HEK293T (cell line): ENCODE measurements at places on chromosomes 12 and 14.

DNA sequence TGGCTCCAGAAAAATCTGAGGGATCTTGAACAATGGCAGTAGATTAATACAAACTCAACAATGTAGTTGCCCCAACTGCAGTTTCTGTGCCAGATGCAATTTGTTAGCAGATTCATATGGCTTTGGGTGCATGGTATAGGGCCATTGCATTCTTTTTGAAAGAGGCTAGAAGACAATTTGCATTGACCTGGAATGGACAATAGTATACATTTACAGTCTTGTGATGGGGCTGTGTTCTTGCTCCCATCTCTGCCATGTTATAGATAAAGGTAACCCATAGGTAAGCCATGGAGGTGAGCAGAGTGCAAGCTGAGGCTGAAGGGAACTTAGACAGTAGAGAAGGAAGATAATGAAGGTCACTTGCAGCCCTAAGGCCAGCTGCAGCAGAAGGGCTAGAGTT, 50.1 kb upstream of the DIO3 start:
- DNase-seq: no peak

- DNase-seq: no peak
These were observed 210.1 kb upstream of the PLXNC1 start for GRCh38 chr12:93938317-93938716.

GRCh38 chr14:74866708-74867389, 9.1 kb downstream of the PROX2 start:
- DNase-seq: no peak

DNA sequence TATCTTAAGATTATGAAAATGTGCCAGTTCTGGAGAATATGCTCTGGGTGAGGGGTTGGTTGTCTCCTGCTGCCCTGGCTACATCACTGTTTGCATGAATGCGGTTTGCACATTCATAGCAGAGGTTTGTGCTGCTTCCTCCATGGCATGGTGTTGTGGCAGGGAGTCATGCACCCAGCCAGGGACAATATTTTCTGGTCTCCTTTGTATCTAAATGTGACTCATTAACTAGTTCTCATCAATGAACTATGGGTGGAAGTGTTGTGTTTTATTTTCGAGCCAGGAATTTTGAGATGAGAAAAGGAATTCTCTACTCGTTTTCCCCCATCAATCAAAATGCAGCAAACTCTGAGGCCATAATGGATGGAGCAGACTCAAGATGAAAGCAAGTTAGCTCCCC, 527.3 kb downstream of the SNAPC1 start:
- no peak for DNase-seq

GRCh38 chr14:66403183-66403582, 83.0 kb upstream of the CCDC196 start:
- DNase-seq: peak; percentile 34

- DNase-seq: no peak
These were observed 3.1 kb upstream of the OR4N2 start for GRCh38 chr14:19800282-19801117.

DNA sequence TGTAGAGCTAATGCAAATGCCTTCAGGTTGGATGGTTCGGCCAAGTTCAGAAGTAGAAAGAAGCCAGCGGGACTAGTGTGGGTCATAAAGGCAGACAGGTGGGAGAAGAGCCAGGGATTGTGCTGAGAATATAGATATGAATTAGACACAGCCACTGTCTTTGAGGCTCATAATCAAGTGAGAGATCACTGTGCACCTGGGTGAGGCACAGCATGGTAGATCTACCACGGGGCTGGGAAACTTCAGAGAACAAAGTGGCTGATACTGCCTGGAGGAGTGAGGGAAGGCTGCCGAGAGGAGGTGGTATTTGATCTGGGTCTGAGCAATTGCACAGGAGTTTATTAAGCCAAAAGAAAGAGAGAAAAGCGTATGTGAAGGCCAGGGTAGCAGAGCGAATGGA, 40.6 kb upstream of the CHST11 start:
- DNase-seq: no peak

DNA sequence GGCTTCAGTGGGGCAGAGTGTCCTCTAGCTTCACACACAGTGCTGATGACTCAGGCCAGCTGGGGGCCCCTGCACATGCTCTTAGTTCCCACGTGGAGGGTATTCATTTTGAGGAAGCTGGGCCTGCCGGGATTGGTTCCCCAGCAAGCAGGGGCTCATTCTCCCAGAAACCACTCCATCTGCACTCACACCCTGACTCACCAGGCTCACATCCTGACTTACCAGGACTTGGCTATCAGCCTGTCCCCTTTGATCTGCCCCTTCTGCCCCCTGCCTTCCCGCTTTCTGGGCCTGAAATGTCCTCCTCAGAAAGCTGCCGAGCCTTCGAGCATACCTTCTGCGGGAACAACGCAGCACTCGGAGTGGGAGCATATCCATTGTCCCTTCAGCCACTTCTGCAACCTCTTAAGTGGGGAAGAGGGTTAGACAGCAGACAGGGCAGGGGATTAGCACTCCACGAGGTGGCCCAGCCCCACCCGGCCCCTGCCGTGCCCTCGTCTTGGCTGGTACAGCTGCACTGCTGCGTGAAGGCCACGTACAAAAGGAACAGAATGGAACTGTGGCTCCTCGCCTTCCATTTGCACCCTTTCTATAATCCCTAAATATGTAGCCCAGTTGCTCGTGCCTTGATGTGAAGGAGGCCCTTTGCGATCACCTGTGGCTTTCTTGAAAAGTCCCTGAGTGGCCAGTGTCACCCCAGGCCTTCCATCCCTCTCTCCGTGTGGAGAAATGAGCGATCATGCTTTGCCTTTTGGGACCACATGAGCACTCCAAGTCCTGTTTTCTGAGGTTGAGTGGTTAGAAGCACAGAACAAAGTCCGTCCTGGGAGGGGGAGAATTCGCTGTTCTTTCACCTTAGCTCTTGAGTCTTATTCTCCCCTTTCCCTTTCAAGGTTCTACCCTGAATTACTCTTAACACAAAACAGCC, 26.1 kb downstream of the TPCN1 start:
- no peak for DNase-seq

- DNase-seq: no peak
These were observed 1.0 kb downstream of the RNF41 start for GRCh38 chr12:56220611-56221231.

GRCh38 chr12:107091381-107091780, 2.0 kb downstream of the CRY1 start:
- DNase-seq: no peak

GRCh38 chr14:103016594-103016993, 40.8 kb downstream of the CDC42BPB start:
- no peak for DNase-seq

DNA sequence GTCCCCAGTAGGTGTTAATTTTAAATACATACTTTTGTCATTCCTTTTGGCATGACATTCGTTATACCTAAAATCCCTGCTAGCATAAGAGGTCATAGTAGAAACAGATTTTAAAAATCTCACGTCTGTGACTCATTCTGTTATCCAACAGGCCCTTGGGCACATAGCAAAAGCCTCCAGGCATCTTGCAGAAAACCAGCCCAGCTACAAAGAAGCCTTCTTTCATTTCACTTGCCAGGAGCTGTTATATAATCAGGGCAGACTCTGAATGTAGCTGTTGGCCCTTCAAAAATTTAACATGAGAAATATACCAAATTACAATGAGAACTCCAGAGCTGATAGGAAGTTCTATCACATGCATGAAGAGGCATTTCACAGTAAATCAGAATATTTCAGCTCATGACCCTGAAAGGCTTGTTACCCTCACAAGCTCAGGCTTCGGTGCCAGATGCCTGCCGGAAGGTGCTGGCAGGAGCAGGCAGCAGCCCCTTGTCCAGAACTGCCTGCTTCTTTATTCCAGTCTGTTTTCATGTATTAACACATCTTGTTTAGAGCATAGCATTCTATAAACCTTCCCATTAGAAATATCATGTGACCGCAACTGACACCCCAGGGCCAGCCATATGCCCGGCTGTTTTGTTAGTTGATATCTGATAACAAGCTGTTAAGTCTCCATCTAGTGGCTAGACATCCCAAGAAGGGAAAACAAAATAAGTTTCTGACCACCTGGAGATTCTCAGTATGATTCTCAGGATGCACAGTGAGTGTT, 17.8 kb downstream of the E2F7 start:
- no peak for DNase-seq

DNA sequence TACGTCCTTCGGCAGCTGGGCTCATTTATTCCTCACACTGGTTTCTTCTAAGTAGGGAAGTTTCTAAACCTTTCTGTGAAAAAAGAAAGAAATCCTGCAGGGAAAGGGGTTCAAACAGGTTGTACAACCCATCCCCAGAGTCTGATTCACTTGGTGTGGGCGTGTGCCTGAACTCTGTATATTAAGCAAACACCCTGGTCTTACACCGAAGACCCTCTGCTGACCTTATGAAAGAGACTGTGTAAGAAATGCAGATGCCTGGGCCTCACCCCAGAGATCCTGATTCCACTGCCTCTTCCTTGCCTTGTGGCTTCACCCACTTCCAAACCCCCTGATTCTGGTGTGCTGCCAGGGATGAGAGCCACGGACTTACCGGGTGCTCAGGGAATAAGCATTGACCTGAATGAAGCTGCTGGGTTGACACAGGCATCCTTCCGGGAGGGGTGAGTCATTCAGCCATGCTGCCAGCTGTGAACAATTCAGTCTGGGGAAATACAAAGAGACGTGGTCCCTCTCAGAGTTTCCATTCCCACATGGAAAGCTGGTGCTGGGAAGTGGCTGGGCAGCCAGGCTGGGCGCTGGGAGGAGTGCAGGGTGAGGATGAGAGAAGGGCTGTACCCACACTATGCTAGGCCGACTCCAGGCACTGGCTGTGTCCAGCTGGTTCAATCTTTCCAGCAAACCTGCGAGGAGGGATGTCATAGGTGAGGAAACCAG, 26.5 kb upstream of the ACTN1 start:
- DNase-seq: no peak

DNA sequence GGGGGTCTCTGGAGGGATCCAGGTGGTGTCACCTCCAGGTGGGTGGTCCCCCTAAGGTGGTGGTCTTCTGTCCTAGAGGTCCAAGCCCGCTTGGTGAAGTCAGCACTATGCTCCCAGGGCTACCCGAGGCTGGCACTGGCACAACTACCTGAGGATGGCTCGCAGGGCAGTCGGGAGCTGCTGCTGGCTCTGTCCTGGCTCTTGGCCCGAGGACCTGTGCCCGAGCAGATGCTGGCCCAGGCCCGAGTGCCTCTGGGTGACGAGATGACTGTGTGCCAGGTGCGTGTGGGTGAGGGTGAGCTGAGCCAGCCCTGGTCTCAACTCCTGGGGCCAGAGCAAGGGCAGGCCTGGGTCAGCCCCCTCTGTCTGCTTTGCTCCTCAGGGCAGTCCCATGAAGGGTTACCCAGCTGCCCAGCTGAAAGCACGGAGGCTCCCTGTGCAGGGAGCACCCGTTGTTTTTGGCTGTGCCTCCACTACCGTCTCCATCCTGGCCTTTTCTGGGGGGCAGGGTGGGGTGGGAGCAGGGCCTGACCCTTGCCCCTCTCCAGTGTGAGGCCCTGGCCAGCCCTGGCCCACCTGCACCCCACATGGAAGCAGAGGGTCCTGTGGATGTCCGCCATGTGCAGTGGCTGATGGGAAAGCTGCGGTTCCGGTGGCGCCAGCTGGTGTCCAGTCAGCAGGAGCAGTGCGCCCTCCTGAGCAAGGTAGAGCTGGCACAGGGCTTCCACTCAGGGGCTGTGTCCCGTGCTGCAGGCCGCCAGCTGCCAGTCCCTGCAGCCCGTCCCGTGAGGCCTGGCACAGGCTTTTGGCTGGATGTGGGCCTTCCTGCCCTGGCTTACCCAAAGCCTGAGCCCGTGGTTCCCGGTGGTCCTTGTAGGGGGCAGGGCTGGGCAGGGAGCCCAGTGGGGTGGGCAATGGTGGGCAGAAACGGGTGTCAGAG, 1.3 kb downstream of the TEDC1 start:
- no peak for DNase-seq

DNA sequence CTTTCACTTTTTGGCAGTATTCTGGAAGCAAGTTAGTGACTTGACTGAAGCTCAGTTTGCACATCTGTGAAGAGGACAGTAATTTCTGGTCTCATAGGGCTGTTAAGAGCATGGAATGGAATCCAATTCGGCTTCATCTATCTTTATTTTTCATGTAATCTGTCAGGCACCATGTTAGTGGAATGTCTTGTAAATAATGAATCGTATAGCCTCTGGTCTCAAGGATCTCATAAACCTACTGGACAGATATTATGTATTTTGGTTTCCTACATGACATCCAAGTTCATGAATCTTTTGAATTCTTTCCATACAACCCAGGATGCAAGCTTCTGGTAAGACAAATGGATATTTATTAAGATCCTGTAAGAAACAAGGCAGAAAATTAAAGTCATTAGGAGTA, 24.0 kb downstream of the TMTC2 start:
- no peak for DNase-seq

DNA sequence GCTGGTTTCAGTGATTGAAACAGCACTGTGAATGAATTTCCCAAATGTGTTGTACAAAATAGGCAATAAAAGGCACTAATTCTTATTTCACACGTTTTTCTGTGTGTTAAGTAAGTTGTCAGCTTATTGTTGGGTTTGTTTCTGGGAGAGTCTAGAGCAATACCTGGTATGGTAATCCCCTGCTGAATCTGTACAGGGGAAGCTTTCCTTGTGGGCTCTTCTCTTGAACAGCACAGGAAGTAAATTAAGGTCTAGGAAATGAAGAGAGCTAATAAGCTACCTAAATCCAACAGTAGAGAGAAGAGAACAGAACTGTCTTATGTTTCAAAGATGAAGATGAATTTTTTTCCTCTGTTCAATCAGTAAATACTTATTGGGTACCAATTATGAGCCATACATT, 406.7 kb downstream of the TMTC2 start:
- DNase-seq: no peak

DNA sequence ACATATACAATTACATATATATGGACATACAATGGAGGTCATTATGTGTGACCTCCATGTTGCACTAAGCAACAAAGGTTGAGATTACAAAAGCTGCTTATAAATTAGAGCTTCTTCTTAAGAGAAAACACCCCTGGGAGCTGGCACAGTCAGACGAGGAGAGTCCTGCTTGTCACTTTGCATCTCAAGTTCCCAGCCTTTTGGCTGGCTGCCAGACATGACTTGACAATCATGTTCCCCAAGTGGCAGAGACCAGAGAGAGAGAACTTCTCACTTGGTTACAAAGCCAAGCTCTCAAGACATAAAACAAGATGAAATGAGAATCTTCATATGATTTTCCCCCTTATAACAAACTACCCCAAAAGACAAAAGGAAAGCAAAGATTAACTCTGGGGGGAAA, 8.5 kb upstream of the SYNJ2BP start:
- no peak for DNase-seq

DNA sequence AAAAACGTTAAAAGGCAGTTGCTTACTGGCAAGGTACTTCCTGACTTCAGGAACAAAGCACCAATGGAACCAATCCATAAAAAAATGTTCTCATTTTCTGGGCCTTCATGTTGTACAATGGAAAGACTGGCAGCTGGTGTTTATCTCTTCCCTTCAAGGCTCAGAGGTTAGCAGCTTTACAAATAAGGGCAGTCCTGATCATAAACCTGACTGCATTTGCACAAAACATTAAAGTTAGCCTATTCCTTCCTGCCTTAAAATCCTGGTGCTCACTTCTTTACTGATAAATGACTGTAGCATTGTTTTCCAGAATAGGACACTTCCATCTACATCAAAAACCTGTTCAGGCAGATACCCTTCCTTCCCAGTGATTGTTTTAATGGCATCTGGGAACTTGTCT, 19.2 kb downstream of the IL26 start:
- no peak for DNase-seq

- peak; percentile 31 for DNase-seq
These were observed 49.9 kb downstream of the HELB start for GRCh38 chr12:66352197-66352596.
